ENCODE measurements at places on chromosomes 16 and 17.

GRCh38 chr17:11353601-11354000 is 112.6 kb downstream of the SHISA6 start:
- DNase-seq = no peak

GRCh38 chr17:67557921-67558320 is 159.8 kb upstream of the NOL11 start:
- DNase-seq = no peak

GRCh38 chr16:12097523-12098428 is 121.2 kb downstream of the SNX29 start:
- no peak for DNase-seq

DNA sequence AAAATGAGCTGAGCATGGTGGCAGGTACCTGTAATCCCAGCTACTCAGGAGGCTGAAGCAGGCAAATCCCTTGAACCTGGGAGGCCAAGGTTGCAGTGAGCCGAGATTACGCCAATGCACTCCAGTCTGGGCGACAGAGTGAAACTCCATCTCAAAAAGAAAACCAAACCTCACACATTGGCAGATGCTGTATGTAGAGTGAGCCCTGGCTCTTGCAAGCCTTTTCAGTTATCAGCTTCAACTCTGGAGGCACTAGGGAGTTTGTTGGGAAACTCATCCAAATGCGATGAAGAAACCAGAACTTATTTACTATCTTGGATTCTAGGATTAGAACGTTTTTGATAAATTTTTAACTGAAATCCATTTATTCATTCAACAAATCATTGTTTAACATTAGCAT is 56.9 kb upstream of the RASL10B start:
- no peak for DNase-seq

DNA sequence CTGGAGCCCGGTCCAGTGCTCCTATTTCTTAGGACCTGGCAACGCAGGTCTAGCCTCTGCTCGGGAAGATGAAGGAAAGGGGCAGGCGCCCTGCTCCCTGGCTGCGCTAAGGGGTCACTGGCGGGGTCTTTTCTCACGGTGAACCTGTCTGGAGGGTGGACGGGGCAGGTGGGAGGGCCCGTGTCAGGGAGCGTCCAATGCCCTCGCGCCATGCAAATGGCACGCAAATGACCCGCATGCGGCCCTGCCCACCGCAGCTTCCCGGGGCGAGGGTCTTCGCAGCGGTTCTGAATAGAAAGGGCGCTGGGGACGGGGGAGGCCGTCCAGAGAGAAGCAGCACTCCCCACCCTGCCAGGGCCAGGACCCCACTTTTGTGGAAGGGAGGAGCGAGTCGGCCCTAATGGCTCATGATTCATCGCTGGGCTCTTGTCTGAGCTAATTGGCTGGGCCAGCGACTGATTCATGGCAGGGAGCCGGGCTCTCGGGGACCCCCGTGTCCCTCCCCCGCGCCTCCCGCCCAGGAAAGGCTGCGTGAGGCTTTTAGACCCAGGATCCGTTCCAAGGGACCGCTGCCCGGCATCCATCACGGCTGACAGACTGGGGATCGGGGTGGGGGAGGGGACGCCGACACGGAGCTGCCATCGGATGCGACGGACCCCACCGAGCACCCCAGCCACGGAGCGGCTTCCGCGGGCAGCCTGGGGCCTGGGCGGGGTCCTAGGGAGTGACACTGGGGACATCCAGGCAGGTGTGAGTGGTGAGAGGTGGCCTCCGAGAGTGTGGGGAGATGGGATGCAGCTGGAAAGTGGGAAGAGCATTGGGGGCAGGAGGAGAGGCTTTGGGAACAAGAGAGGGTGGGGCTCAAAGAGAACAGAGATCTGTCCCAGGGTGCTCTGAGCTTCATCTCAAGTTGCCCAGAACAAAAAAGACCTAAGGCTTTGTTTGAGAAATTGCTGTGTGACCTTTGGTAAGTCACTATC is 25.0 kb upstream of the NGFR start:
- no peak for DNase-seq

DNA sequence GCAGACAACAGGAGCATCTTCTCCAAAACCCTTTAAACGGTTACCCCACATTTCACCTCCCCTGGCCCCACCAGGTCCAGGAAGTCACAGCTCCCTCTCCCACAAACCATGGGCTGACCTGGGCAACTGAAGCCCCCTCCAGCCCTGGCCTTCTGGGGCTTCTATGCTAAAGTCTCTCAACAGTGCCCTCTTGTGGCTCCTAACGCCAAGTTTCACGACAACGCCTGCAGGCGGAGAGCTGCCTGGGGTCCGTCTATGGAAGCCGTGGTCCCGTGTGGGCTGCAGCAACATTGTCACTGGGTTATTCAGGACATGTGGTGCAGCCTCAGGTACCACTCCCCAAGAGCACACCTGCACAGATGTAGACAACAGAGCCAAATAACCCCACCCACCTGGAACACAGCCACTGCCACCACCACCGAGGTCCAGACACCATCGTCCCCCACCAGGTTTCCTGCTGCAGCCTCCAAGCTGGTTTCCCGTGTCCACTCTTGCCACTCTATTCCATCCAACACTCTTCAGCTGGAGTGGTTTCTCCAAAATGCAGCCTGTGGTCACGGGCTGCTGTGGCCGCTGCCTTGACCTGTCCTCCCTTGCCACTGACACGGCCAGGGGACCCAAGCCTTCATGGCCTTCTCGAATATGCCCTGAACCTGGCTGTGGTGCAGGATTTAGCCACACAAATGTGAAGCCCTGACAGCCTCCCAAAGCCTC is 19.1 kb downstream of the C16orf95 start:
- no peak for DNase-seq

GRCh38 chr16:61900482-61900881 is 135.8 kb downstream of the CDH8 start:
- DNase-seq = no peak

GRCh38 chr17:41352597-41353366 is 2.2 kb upstream of the KRT33A start:
- no peak for DNase-seq
